GM12891 (cell line): ENCODE measurements at places on chromosomes 4 and X.

DNA sequence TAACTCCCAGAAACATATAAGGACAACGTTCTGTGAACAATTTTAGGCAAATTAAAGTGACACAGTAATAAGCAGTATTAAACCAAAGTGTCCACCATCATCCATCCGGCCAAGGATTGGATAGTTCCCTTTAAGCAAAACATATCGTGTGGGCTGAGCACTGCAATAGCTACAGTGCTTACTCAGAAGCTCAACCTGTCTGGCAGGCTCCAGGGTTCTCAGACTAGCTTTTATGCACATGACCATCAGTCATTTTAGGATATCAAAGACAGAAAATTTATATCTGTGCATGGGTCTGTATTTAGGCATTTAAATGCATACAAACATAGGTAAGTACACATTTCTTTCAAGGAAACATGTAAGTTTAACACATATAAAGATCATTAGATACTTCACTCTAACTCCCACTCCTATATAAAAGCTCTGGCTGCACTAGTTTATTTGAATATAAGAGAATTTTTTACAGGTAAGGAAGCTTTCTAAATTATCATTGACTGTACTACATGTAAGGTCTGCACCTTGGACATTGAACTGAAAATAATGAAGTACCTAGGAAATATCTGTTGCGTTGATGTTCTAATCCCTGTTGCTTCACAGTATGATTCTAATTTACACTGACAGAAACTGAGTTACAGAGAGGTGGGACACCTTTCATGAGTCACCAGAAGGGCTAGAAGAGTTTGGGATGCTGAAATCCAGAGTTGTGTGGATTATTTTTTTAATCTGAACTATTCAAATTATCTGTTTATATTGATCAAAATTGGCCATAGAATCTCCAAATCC is 67.6 kb downstream of the ELOVL6 start:
- no peak for DNase-seq

- DNase-seq, result no peak
Measured at GRCh38 chr4:48431401-48431800, 51.7 kb upstream of the SLC10A4 start.

- no peak for DNase-seq
Measured at GRCh38 chr4:189304809-189305208, 635.9 kb upstream of the FRG1 start.

GRCh38 chr4:95548738-95549245 is at the start of gene UNC5C:
UNC5C (minus strand) TSS chr4:95548973.
- no peak for DNase-seq

DNA sequence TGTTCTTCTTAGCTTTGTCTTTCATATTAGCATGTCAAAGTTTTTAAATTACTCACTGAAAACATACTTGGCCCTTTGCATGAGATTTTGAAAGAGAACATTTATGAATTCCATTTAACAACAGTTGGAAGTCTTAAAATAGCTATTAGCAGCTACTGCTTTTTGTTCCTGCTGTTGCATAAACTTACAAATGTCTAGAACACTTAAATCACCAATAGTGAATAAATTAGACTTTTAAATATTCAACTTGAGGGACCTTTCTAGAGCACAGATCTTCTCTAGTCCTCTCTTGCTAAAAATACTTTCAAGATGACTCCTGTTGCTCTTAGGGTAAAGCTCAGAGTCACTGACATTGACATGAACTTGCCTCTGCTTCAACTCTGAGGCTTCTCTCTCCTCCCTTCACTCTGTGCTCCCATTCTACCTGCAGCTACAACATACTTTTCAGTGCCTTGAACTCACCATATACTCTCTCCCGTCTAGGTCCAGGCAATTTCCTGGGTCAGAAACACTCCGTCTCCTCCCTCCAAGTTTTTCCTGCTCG is 15.8 kb upstream of the TXK start:
- no peak for DNase-seq

DNA sequence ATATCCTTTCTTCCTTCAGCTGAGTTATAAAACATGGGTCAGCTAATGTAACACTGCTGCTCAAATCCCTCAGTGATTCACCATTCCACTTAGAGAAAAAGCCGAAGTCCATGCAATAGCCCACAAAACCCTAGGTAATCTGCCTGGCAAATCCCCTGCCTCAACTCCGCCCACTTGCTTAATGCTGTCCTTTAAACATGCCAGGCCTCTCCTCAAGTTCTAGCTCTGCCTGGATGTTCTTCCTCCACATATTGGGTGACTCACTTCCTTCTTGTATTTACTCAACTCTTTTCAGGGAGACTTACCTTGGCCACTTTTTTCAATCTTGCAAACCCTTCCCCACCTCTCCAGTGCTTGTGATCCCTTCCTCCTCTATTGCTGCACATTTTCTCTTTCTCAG is 89.8 kb downstream of the EMCN start:
- DNase-seq, result no peak

DNA sequence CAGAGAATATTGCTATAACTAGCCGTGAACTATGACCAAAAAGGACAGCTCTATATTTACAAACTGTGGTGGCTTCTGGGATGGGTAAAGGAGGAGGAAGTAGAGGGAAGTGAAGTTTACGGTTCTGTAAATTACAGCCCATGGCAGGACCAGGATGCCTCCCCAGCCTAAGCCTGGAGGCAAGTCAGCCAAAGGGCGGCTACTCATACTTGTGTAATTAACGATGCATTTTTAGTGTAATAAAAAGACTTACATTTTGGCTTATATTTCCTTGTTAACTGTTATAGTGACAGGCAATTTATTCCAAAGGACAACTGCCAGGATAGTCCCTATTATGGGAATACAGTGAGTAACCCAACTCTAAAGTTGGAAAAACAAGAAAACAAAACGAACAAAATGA is 139.9 kb upstream of the OTUD4 start:
- no peak for DNase-seq

DNA sequence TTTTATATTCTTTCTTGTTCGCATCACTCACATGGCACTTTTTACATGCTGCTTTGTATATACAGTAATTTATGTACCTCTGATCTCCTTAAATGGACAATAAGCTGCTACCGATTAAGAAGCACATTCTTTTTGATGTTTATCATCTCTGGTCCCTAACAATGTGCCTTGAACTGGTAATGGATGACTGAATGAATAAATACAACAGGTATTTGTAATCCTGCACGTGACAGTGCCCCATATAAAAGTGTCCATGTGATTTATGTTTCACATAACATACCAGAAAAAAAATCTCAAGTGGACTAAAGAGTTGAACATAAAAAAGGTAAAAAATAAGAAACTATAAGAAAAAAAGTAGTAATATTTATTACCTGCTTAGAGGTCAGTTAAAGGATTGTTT is 7.7 kb upstream of the SLAIN2 start:
- no peak for DNase-seq

DNA sequence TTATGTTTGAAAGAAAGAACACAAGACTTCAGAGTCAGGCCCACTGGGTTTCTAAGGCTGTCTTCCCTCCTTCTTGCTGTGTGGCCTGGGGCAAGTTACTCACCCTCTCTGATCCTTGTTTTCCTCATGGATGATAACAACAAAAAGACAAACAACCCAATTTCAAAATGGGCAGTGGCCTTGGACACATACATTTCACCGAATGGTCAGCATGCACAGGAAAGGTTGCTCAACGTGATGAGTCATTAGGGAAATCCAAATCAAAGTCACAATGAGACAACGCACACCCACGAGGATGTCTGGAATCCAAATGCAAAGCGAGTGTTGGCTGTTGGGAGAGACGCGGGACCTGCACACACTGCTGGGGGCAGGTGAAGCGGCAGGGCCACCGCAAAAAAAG is 50.8 kb upstream of the PPP2R2C start:
- no peak for DNase-seq

DNA sequence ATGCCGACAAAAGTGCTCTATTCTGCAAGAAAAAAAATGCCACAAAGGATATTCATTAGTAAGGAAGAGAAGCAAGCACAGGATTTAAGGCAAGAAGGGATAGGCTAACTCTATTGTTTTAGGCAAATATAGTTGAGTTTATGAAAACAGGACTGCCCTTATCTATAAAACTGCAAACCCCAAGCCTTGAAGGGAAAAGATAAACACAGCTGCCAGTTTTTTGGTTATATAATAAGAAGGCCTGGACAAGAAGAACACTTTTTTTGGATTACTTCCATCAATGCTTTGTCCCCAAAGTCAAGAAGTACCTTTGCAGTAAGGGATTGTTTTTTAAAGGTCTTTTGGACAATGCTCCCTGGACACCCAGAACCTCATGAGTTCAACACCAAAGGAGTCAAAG is 45.4 kb upstream of the WWC2 start:
- DNase-seq, result no peak

- DNase-seq, result no peak
Measured at GRCh38 chr4:138833974-138834373, 181.6 kb upstream of the NOCT start.

DNA sequence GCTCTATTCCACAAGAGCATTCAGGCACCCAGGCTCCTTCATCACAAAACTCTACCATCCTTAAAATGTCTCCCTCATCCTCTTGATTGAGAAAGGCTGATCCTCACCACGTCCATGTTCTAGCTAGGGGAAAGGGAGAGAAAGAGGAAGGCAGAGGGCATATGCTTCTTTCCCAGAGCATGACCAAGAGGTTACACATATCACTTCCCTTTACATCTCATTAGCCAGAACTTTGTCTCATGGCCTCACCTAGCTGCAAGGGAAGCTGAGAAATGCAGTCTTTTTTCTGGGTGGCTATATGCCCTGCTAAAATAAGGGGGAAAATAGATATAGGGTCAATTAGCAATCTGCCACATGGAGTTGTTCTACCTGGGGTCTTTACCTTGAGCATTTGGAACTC is 42.7 kb downstream of the LONRF3 start:
- DNase-seq, result no peak

GRCh38 chr4:8125526-8126056 is 33.0 kb downstream of the ABLIM2 start:
- no peak for DNase-seq
